Psoas muscle (tissue), 8 donors: ENCODE measurements at places on chromosomes 1 and 21. TPM values are rescaled to one million over a fixed set of nuclear protein-coding genes. Genes with fewer than 3 reads are reported as not detected.

The RGS8 gene
- total RNA-seq: not detected

The HRNR gene
- total RNA-seq: not detected

The CFHR1 gene
- total RNA-seq: not detected

The MROH9 gene
- not detected for total RNA-seq

The SELP gene
- total RNA-seq: 3.9 TPM

The IGSF21 gene
- 0.88 TPM for total RNA-seq

The SLC9C2 gene
- total RNA-seq: not detected

The THEM5 gene
- not detected for total RNA-seq

The MEGF6 gene
- total RNA-seq: 3.7 TPM

The CYP4X1 gene
- 1.7 TPM for total RNA-seq

DNA sequence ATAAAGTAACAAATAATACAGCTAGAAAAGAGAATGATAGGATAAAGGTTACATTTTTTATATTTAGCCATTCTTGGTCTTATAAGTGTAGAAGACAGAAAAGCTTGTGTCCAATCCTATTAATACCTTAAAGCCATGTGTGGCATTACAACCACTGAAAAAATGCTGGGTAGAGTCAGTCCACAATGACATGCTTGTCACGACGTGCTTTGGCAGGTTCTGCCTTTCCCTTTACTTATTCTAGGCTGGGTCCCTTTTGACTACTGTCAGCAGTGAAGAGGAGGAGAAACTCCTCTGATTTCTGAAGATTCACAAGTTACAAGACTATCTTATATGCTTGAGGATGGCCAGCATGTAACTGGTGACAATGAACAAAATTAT, 14.6 kb upstream of the AIM2 start:
- DNase-seq: no peak

DNA sequence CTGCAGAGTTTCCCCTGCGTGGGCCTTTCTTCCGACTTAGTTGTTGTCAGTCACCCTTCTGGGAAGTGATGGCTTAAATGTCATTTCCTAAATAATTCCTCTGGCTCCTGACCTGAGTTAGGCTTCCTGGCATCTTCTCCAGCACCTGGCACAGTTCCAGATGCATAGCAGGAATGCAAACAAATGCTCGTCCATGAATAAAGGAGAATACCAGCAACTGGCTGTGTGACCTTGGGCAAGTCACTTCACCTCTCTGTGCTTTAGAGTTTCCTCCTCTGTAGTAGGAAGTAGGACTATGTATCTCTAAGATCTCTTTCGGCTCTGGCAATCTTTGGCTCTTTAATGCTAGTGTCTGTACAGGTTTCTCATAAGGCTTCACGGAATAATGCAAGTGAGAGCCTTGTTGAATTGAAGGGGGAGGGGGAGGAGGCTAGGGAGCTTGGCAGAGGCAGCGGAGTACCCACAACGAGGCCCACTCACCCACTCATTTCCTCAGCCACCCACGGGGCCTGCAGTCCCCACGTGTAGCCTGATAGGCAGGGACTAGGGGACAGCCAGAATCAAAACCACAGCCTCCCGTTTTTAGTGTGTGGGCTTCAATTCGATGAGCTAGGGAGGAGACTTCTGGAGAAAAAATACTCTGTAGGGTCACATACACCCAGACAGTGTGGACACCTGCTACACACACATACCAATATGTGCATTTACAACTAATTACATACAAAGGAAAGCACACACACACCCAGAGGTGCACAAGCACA, 48.1 kb downstream of the TENT5C start:
- no peak for DNase-seq

DNA sequence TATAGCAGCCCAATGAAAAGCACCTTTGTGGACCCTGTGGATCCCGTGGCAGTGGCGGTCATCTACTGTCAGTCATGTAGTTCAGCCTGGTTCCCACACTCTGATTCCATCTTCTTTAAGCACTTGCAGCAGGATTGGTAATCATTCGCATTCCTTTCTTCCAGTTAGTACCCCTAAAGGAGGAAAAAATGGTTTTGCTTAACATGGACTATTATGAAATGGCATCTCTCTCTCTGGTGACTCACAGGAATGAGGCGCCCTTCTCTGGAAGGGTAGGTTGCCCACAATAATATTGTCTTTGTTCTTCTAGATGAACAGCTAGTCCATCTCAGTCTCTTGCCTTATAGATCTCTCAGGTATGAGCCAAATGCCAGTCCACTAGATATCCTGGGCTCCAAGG, 127.9 kb upstream of the MROH9 start:
- no peak for DNase-seq

DNA sequence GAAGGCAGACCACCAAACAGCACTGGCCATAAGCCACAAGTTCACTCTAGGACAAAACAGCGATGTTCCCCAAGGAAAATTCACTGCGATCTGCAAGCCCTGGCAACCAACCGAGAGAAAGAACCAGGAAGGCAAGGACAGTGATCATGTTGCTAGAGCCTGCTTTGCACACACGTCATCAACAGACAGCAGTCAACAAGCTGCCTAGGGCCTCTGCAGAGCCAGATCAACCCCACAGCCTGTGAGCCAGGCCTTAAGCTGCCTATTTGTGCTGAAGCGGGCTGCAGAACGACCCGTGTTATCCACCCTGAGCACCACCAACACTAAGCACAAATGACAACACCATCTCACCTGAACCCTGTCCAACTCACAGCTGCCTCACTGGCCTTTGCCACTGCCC, 6.2 kb upstream of the YRDC start:
- no peak for DNase-seq

GRCh38 chr1:111563619-111564018, 56.0 kb upstream of the RAP1A start:
- no peak for DNase-seq

DNA sequence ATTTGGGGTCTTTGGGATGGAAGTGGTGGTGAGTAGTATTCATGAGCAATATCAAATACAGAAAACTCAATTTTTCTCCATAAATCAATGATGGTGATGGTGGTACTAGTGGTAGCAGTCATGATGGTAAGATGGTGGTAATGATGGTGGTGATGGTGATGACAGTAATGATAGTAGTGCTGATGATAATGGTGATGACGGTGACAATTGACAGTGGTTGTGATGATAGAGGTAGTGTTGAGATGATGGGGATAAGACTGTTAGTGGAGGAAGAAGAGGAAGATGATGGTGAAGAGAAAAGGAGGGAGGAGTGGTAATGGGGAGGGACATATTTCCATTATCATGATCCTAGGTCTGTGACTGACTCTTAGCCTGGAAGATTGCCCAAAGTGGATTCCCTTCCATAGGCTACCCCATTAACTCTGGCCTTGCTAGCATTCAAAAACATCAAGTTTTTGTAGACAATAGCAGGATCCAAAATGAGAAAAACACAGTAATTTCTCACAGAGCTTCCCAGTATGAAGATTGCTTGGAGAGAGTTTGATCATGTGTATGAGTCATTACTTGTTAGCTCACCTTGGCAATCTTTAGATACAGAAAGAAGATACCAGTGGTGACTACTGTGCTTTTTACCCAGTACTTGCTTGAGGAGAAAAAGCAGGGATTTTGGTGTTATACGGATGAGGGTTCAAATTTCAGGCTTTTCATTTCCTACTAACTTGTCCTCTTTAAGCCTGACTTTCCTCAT, 93.9 kb downstream of the ATP1A1 start:
- no peak for DNase-seq

DNA sequence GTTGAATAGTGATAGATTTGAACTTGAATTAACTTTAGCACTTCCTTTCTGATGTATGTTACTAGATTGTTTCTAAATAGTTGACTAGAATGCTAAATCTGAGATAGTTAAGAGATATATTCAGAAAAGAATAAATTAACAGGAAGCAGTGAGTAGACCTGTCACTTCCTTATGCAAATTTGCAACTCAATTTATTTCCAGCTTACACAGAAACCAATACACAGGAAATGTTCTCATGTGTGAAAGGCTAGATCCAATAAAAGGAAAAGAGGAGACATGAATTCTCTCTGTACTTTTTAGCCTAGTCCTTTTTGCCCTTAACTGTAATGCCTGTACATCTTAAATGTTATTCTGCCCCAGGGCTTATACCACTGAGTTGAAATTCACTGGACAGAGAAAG, 522.3 kb downstream of the COL11A1 start:
- DNase-seq: no peak

GRCh38 chr1:30108186-30108585, 615.2 kb downstream of the MATN1 start:
- no peak for DNase-seq

DNA sequence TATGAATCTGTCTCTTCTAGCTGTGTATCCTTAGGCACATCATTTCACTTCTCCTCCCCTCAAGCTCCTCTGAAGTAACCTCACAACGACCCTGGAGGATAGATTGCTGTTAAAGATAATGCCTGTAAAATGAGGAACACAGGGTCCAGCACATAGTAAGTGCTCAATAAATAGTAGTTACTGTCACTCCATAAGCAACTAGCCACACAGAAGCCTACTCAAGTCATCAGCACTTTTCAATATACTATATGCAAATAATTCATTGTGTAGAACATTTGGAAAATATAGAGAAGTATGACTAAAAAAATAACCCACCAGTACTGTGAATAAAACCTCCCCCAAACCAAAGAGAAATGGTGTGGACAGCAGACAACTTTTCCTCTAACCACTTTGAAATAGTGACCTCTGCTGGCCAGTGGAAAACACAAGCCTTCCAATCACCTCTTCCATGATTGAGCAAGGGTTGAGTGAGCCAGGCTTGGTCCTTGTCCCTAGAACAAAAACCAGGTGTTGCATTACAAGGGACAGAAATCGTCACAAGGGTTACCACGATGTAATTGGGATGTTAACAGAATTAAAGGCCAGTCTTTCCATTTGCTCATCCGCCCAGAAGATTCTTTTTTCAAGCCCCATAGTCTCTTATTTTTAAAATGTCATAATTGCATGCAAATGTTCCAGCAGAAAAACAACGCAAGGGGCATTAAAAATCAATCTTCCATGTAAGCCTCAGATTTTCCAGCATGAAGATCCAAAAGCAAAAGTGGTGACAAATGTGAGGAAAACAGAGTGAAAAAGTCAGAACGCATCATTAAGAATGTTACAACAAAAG, 15.7 kb upstream of the GLIS1 start:
- no peak for DNase-seq

- no peak for DNase-seq
Observed at GRCh38 chr21:34673006-34673405, 4.2 kb downstream of the CLIC6 start.

DNA sequence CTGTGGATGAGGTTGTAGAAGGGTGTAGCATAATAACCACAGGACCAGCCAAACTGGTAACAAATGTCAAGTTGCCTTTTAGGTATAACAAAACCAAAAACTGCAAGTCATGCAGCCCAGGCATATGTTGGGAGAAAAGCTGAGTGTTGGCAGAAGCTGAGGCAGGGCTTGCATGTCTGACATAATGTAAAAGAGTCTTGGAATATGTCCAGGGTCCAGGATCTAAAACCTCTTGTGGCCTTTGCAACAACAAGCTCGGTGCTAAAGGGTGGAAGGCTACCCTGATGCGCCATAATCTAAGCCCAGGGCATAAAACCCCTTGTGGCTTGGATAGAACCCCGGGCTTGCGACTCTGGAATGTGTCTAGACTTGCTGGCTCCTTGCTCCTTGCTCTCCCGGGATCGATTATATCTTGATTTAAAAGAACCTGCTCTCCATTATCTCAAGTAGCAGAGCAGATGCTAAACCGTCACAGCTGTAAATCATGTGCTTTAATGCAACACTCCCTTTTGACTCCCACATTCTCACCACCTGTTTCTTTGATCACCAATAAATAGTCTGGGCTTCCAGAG, 26.5 kb upstream of the SLC35A3 start:
- DNase-seq: no peak

GRCh38 chr1:226135059-226135651, 51.4 kb downstream of the ACBD3 start:
- DNase-seq: no peak

DNA sequence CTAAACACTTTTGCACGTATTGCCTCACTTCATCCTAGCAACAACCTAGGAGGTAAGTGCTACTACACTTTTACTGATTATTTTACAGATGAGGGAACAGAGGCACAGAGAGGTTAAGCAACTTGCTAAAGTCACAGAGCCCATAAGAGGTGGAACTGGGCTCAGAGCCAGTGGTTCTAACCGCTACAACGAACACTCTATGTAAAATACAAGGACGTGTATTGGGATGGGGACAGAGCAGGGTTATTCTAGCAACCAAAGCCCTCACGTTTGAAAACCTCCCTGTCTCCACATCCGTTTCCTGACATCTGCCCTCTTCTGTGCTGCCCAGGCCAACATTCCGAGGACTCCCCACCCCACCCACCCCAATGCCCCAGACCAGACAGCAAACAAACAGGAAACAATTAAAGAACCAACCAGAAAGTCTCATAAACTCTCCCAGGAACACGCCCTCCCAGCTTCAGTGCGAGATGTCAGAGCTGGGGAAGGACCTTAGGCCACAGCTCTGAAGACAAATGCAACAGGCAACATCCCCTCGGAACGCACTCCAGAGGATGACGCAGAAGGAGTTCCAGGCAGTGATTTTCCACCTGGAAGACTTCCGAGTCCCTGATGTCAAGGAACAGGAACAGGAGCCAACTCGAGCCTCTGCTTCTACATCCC, 41.1 kb downstream of the GLIS1 start:
- no peak for DNase-seq

DNA sequence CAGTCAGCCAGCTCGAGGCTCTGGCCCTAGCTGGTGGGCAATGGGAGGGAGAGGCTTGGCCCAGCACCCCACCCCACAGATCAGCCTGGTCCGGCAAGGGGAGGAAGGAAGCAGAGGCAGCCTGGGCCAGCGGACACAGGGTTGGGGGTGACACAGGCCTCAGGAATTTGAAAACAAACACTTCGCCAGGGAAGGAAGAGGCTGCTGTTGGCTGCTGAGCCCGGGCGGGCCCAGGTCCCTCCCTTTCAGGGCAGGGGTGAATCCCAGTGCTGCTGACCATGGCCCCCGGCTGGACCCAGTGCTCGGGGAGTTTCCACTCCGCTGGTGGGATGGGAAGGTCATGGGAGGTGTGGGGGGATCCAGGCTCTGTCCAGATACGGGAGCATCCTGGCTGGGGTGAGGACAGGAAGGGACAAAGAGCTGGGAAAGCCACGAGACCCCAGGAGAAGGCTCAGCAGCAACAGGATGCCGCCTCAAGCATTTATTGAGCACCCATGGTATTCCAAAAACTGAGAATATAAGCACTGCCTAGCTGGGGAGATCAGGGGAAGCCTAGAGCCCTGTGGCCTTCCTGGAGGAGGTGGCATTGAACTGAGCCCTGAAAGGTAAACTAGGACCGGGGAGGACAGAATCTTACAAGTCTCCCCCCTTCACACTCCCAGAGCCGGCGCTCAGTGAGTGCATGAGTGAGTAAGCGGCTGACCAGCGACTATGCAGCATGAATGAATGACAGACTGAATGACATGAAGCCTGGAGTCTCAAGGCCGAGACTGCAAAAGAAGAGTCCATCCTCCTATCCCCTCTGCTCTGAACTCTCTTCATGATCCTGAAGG, 26.2 kb upstream of the EPHA2 start:
- peak; percentile 84 for DNase-seq

GRCh38 chr1:2202843-2203601, 8.4 kb upstream of the FAAP20 start:
- no peak for DNase-seq
